ENCODE measurements at places on chromosomes 1 and 21.

- no peak for DNase-seq
These were observed 48.5 kb upstream of the ECE1 start for GRCh38 chr1:21338573-21339355.

GRCh38 chr1:65844821-65845534, 52.3 kb downstream of the PDE4B start:
- DNase-seq: no peak

GRCh38 chr1:5161372-5161771, 507.0 kb downstream of the AJAP1 start:
- no peak for DNase-seq

DNA sequence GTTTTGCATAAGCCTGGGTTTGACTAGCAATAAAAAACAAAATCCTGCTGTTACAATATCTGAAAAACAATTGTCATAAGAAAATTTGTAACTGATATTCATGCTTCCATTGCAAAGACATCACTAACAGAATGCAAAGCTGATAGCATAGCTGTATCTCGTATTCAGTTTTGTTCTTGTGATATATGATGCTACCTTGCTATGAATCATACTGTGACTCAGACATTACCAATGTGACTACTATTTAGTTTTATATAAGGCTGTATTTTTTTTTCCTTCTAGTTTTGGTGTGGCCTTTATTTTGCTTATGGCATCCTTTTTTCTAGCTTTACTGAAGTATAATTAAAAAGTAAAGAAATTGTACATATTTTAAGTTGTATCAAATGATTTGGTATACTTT, 1381.8 kb downstream of the MRPL39 start:
- no peak for DNase-seq

DNA sequence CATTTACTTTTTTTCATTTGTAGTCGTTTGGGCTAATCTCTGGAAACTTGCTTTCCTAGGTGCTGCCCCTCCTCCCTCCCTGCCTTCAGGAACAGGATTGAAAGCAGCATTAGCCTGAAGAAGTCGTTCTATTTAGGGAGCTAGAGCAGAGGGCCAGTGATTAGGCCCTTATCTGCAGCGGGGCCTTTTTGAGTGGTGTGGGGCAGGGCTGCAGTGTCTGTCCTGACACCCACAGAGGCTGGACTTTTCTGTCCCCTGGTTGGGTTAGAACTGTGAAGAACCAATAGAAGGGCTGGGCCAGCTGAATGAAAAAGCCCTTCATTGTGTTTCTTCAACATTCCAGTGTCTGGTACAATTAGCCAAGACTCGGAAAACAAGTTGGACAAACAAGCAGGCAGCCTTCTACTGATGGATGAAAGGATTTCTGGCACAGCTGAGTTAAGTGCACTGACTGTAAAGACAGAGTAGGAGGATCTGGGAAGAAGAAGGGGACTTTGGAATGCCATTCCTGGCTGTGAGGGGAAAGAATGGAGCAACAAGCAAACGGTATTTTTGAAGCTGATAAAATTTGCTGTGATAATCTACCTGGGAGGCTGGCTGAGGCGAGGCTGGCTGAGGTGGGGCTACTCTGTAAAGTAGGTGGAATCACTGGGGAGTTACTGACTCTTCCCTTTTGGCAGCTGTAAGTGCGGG, 9.7 kb downstream of the MACF1 start:
- no peak for DNase-seq

DNA sequence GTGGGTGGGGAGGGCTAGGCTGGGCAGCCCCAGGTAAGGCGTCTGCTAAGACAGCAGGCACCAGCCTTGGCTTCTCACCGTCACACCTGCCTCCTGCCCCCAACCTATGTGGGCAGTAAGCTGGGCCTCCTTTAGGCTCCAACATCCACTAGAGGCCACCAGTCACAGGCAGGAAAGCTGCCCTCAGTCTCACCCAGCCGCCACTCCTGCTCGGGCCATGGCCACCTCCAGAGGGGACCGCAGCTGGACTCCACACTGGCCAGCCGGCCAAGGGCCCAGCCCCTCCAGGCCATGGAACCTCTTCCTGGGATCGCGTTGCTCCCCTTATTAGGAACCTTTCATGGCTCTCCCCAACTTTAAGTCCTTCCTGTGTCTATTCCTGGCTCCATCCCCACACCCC, 74.5 kb downstream of the MRPL37 start:
- DNase-seq: no peak

- no peak for DNase-seq
These were observed 24.5 kb upstream of the EPHA2 start for GRCh38 chr1:16180291-16180824.

DNA sequence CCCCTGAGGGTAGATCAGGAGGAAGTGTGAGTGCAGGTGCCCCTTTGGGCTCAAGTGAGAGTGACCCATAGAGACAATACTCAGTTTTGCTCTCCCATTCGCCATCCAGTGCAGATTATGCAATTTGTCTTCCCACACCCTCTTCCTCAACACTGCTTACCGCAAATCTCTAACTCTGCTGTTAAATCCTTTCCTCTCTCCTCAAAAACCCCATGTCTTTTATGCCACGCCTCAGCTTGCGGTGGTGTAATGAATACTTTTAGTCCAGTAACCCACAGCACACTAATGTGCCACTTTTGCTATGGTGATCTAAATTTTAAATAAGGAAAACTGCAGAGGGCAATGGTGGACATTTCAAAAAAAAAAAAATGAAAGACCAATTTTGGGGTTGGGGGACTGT, 57.7 kb downstream of the PRRX1 start:
- DNase-seq: no peak

DNA sequence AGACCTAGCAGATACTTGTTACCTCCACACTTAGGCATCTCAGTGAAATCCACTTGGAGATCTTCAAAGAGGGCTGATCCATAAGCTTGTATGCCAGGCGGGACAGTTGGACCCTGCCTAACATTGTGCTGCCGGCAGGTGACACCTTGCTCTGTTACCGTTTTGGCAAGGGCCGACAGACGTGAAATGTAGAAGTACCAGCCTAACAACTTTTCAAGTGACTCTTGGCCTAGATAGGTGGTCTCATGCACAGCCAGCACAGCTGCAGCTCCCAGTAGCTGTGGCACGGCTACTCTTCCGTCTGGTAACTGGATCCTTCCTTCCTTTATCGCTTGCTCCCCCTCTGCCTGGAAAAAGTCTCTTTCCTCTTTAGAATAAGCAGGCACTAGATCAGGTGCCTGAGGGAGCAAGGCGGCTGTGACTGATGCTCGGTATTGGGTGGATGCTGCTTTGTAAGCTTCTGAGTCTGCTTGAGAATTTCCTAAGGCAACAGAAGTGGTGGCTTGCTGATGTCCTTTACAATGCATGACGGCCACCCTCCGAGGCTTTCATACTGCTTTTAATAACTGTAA, 713.5 kb downstream of the AMY1C start:
- no peak for DNase-seq

DNA sequence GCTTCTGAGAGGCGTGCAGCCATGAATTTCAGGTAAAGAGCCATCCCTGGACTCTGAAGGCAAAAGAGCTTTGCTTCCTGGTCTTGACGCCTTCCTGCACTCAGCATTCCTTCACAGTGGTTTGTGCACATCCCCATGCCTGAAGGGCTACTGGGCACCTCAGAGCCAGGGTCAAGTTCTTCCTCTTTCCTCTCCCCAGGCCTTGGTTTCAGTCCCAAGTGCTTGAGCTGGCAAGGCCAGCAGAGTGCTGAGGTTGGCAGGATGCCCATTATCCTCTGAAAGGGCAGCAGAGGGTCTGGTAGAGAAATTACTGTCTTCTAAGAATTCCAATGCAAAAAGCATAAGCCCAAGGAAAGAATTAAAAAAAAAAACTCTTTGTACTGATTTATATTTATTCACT, 1064.9 kb downstream of the TTLL7 start:
- no peak for DNase-seq

- DNase-seq: no peak
These were observed 142.2 kb upstream of the CACNA1E start for GRCh38 chr1:181341026-181341632.

GRCh38 chr1:178895928-178896327, 25.1 kb upstream of the ANGPTL1 start:
- no peak for DNase-seq

DNA sequence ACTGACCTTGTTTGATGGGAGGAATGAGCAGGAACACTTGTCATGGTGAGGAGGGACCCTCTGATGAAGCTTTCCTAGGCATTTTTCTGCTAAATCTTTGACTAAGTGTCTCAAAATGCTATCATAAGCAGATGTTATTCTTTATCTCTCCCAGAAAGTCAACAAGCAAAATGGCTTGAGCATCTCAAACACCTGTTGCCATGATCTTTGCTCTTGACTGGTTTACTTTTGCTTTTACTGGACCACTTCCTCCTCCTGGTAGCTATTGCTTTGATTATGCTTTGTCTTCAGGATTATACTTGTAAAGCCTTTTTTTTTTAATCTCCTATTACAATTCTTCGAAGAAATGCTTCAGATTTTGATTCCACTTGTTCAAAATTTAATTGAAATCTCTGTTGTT, 157.4 kb downstream of the GPR52 start:
- no peak for DNase-seq

DNA sequence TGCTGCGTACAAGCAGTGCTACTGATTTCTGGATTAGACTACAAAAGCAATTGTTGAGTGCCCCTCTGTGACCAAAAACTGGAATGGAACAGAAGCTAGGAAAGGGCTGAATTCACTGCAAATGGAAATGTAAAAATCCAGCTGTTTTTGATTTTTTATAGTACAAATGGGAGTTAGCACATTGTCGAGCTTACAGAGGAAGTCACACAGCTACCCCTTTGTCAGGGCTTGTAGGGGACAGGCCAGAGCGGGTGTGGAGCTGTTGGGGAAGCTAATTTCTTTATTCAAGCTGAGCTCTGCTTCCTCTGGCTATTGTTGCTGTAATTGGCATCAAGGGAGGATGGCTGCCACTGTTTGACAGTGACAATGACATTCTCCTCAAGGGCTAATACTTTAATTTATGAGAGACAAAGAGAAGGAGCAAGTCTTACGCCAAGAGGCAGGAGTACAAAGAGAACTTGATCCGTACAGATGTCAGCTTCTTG, 96.1 kb downstream of the SLC35F3 start:
- no peak for DNase-seq

GRCh38 chr1:172663732-172664131, 4.8 kb downstream of the FASLG start:
- DNase-seq: no peak

GRCh38 chr21:34135330-34135729, 62.0 kb downstream of the MRPS6 start:
- no peak for DNase-seq

GRCh38 chr1:238302646-238303045, 411.9 kb upstream of the ZP4 start:
- no peak for DNase-seq

- DNase-seq: no peak
These were observed 12.3 kb upstream of the NPHP4 start for GRCh38 chr1:6004412-6005123.

DNA sequence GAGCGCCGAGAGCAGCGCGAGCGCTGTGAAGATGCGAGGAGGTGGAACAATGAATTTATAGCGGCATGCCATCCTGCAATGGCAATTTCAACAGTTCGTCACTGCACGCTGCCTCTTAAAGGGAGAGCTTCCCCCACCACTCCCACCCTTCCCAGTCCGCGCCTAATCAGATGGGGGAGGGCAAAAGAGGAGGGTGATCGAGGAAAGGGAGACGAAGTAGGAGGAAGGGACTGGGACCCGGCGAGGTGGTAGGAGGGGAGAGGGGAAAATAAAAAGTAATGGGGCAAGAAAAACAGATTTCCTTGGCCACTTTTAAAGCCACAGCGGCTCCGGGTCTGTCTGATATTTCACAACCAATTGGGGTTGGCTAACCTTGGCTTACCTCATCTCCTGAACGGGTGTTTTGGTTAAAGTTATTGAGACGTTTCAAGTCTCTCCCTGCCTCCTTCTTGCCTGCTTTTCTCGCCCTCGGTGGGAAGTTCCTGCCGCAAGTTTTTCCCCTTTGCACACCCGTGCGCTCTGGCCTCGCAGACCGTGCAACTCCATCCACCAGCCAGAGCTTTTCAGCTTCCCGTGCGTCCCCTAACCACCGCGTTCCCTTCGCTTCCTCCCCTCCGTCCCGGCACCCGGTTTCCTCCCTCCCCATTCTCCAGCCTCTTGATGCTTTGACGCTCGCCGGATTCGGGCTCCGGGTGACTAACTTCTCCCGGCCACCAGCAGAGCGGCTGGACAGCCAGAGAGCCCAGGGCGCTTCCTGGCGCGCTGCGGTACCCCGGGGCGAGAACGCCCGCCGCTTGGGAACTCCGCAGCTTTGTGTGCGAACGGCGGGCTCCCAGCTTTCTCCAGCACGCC, at the start of gene ADAMTS5:
Gene ADAMTS5 (minus strand): TSS at position 27 of the 852 bp plus-strand sequence. CDS start 697 bp downstream, outside the sequence.
- DNase-seq: no peak

DNA sequence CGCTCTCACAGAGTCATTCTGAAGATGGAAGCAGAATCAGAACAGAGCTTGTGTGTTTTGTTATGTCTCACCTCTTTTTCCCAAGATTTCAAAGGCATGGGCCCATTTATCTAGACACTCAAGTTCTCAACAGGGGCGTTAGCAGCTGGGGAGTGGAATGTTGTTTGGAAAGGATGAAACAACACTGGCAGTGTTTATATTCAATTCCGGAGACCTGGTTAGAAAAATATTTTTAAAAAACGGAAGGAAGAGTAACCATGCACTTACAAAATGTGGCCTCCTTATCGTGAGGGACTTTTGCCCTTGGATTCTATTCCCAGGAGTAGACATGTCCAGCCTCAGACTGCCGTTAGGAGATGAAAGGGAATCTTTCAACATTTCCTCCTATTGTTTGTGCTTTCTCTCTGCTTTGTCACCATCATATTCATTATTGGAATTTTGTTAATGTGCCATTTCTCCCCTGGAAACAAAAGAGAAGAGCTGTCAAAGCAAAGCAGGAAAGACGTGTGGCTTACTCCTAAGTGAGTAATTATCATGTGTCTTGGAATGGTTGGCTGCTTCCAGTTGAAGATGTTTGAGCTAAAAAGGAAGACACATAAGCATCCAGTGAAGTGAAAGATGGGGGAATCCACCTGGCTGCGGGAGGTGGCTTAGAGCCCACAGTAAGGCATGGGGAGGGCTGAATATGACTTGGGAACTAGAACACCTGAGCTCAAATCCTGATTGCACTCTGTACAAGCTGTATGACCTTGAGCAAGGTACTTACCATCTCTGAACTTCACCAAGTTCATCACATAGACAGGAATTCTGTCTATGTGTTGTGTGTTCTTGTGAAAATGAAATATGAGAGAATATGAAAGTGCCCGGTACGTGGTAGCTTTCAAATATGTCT, 71.7 kb upstream of the JUN start:
- no peak for DNase-seq

DNA sequence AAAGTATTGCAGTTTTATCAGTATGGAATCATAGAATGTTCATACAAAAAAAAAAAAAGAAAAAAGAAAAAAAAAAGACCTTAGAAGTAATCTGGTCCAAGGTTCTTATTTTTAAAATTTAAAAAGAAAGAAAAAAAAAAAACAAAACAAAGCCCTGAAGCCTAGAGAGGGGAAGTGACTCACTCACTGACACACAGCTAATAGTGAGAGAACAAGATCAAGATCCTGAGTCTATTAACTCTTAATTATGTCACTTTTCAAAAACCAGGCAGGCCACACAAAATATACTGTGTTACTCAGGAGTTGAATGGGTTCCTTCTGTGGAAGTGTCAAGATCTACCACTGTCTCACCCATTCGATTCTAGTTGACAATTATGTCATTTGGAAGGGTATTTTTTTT, 433.9 kb upstream of the DAB1 start:
- no peak for DNase-seq
